Midbrain (tissue), 1 donor: ENCODE measurements at places on chromosomes 1 and 21.

DNA sequence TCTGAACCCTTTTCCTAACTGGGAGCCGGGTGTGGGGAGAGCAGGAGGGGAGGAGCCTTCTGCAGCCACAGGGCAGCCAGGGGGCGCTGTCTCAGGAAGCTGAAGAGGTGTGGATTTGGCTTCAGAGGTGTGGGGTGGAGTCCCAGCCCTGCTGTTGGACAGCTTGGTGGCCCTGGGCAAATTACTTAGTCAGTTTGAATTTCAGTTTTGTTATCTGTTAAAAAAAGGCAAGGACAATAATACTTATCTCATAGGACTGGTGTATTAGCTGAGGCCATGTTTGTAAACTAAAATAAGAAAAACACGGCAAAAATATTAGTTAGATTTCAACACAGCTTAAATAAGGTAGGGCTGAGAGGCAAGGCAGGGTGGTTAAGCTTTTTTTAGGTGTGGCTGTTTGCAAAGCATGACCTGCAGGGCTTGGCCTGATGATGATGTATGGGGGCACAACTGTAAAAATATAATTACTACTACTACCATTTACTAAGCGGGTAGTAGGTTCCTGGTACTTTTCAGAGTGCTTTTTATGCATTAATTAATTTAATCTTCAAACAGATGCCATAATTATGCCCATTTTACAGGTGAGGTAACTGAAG, 111.8 kb downstream of the PLXNA2 start:
- peak; percentile 20 for DNase-seq

GRCh38 chr1:206508130-206508889, 979 bp downstream of the RASSF5 start:
- no peak for DNase-seq

GRCh38 chr21:37009740-37010341, 3.3 kb downstream of the RIPPLY3 start:
- peak; percentile 82 for DNase-seq

GRCh38 chr1:218778257-218779126, 395.2 kb upstream of the LYPLAL1 start:
- DNase-seq, result no peak

GRCh38 chr1:234621657-234622335, 11.8 kb upstream of the IRF2BP2 start:
- no peak for DNase-seq

DNA sequence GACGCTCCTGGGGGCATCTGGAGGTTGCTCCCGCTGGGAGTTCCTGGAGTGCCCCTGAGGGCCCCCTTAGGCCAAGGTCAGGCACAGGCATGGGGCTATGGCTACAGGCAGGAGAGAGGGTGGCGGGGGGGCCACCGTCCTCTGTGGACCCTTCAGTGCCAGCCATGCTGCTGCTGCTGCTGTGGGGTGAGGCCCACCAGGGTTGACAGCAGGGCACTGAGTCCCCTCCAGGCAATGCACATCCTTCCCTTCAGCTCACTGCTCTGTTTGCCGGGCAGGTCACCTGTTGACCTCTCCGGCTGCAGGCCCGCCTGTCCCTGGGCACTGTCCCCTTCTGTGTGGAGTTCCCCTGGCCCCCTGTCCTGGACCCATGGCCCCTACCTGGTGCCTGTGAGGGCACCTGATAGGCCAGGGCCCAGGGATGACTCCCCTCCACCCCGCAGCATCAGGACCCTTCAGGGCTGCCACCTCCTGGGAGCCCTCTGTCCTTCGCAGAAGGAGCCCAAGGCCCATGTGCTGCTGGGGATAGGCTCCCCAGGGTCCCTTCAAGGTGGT, 34.1 kb upstream of the ADARB1 start:
- DNase-seq, result no peak

- DNase-seq, result no peak
Observed at GRCh38 chr1:19081218-19081893, 124.9 kb upstream of the IFFO2 start.

- DNase-seq, result peak; percentile 33
Observed at GRCh38 chr1:208170252-208170651, 73.9 kb downstream of the PLXNA2 start.
